ENCODE measurements at places on chromosomes 6 and 20.
A peak's percentile ranks its signal among the peaks of the same experiment; 100 is the strongest.

GRCh38 chr6:118253741-118254140 lies 294.4 kb upstream of the PLN start:
- no peak for DNase-seq

DNA sequence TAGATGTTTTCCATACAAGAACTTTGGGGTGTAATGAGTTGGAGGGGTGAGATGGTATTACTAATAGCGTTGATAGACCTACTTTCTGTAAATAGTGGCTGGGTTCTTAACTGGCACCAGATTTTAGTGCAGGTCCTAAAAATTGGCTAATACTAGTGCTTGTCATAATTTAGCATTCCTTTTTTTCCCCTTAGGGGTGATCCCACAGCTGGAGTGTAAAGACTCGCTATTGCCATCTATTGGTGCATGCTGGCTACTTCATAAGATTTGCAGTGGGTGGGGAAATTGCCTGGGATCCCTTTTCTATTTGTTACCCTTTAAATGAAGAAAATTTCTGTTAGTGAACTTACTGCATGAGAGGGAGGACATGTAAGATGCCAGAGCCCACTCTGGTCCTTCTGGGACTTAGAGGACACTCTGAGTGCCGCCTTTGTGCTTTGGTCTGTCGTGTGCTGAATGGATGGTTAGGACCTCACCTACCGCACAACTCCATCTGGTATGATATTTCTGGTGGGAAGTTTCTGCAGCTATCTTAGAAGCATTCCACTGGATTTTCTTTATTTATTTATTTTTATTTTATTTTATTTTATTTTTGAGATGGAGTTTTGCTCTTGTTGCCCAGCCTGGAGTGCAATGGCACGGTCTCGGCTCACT lies 195.5 kb downstream of the JARID2 start:
- peak; percentile 70 for DNase-seq

GRCh38 chr6:57198926-57199636 lies 23.0 kb downstream of the RAB23 start:
- no peak for DNase-seq

- DNase-seq = no peak
Observed at GRCh38 chr20:48608756-48609155, 219.0 kb downstream of the PREX1 start.

GRCh38 chr6:159913862-159914564 lies 23.2 kb downstream of the MAS1 start:
- no peak for DNase-seq

- peak; percentile 55 for DNase-seq
Observed at GRCh38 chr20:34538671-34539123, 19.8 kb upstream of the MAP1LC3A start.

- no peak for DNase-seq
Observed at GRCh38 chr6:77447254-77447653, 16.0 kb downstream of the HTR1B start.

- DNase-seq = peak; percentile 72
Observed at GRCh38 chr6:43714311-43715055, 26.9 kb upstream of the MRPS18A start.

DNA sequence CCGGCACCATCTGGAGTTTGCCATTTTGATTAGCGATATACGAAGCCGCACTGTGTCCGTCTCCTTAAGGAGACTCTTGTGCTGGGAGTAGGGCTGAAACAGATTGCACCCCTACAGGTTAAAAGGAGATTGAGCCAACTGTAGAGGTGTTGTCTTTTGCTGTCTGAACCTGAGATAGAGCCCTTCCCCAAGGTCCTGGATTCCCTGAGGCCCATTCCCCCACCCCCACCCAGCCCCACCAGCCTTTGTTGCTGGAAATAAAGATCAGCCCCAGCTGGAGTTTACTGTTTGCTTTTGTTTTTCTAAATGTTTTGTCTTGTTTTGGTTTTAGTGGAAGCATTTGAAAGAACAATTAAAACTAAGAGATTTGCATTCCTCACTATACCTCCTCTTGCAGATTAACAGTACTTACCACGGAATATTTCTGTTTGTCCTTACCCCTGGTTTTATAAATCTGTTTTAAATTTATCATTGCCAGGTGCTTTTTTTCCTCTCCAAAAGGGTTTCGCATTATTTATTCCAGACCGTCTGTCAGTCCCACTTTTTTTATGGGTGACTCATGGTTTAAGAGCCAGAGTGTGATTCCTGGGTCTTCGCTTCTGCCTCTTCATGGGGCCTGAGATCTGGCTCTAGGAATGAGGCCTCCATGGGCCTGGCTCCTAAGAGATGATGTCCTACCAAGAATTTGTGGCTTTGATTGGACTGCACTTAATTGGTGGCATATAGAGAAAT lies 169.2 kb downstream of the DTNBP1 start:
- no peak for DNase-seq

- DNase-seq = no peak
Observed at GRCh38 chr6:158634695-158635426, 9.7 kb downstream of the DYNLT1 start.
